Astrocyte of the spinal cord (primary cell): ENCODE measurements at places on chromosomes 13 and 19.

DNA sequence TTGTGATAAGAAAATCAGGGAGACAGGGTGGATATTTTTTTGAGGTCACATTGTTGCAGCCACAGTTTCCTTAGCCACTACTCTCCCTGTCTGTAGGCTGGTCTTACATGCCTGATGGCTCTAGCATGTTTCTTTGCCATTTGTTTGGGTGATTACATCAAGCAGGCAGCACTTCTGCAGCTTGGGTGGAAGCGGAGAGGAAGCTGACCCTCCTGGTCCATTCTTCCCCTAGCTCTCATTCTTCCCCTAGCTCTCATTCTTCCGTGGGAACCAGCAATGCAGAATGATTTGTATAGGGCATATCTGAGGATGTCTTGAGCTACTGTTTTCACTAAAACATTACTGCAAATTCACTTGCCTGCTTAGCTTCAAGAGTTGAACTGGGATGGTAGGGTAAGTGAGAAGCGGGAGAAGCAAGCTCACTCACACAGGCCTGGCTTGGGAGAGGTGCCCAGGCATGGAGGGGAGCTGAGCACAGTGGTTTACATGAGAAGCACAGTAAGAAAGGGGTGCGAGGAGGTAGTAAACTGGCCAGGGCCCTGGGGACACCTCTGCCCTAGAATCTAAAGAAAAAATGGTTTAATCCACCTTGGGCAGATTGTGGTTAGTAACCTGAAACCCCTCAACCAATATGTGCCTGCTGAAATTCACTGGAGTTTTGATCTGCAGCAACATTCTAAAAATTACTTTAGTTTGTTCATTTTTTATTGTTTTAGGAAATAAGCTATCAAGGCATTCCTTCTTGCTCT, 538.9 kb downstream of the RFC3 start:
- DNase-seq, result no peak

GRCh38 chr13:21202767-21203531, 26.5 kb downstream of the MRPL57 start:
- no peak for DNase-seq

- DNase-seq, result no peak
Measured at GRCh38 chr13:103243495-103243894, 177.3 kb upstream of the SLC10A2 start.

DNA sequence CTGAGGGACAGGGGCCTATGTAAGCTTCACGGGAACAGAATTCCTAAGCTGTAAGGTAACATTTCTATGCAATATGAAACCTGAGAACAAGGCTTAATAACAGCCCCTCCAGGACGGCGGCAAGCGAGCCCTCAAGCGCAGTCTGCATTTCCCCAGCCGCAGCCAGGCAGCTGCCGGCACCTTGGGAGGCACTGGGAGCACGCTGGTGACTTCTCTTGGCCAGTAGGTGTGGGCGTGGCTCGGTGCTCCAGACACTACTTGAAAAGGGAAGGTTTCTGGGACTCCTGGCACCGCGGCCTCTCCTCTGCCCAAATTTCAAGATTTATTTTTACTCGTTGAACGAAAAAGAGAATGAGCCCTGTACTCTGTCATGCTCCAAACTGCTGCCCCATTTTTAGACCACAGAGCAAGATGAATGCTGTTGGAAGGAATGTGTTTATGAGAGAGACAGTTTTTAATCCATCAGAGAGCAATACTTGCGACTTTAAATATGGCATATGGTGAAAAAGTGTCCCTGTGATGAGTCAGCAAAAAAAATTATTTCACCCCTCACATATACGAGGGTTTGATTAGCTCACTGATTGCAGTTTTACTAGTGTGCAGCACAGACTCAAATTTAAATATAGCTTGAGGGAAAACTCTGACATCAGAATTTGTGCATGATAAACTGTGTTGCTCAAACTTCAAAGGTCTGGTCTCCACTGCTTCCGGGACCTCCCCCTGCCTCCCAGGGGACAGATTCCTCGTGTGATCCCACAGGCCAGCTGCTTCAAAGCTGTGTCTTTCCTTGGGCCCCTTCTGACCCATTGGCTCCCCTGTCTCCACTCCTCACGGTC, 81.2 kb downstream of the COL4A2 start:
- DNase-seq, result peak; percentile 78

DNA sequence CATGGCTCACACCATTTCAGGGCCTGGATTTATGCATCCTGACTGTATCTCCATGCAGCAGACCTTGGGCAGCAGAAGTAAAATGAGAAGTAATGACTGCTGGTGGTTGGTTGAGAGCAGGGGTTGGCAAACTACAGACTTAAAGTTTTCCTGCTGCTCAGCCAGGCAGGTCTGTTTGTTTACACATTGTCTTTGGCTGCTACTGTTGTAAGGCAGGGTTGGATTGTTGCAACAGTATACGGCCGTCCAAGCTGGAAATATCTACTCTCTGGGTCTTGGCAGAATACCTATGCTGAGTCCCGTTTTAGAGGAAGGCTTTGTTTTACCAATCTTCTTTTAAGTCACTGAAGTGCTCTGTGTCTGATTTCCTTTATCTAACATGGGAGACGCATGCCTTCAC, 13.5 kb downstream of the SNRNP70 start:
- no peak for DNase-seq

DNA sequence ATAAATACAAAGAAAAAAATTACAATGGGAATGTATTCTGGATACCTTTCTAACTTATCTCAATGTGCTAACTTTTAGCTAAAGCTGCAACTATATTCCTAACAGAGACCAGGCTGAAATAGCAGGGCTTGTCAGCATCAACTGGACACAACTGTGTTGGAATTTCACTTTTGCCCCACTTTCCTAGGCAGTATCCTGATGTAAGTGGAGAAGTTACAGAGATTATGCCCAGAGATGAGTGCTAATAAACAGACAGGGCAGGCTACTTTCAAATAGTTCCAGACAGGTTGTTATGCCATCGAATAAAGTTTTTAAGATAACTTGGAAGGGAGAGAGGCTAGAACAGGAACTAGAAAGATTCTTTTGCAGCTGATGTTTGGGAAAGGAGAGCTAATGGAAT, 201.9 kb downstream of the KCTD12 start:
- peak; percentile 18 for DNase-seq

DNA sequence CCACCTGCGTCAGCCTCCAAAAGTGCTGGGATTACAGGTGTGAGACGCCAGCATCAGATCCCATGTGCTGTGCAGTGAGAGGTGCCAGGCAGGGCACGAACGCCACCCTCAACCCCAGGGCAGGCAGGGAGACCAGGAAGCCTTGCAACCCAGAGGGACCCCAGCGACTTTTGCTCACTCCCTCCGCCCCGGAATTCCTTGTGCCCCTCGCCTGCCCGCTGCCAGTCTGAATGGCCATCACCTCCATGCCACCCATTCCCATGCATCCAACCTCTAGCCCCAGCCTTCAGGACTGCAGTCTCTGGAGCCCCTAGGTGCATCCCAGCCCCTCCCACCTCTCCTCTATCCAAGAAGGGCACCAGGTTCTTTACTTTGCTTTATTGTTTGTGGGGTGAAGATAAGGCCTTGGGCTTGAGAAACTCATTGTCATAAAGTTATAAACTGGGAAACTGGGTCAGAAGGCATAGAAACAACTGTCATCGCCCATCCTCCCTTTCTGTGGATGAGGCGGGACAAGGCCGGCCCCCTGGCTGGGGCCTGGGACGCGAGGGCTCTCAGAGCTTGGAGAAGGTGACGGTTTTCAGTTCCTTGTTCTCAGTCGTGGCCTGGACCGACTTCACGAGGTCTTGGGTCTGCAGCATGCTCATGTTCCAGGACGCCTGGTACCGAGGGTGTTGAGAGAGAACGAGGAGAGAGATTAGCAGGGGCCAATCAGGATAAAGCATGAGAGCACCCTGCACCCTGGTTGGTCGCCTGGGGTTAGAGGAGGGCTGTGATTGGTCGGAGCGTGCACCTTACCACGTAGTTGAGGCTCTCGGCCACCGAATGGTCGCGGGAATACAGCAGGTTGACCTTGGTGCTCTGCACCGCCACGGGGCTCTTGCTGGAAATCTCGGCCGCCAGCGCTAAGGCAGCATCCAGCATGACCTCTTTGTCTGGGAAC, 2.6 kb upstream of the LGALS4 start:
- no peak for DNase-seq

- DNase-seq, result no peak
Measured at GRCh38 chr13:75836441-75836840, 200.3 kb downstream of the LMO7 start.

- no peak for DNase-seq
Measured at GRCh38 chr19:13906521-13906904, 512 bp downstream of the CC2D1A start.

- no peak for DNase-seq
Measured at GRCh38 chr13:113148407-113148806, 10.0 kb upstream of the PROZ start.
